ENCODE measurements at places on chromosomes 1 and 21. TPM values are rescaled to one million over a fixed set of nuclear protein-coding genes. Genes with fewer than 3 reads are reported as not detected.

- no peaks in the 10 kb centered on the region for H3K36me3 ChIP-seq
- no peak overlapping the region for H3K4me3 ChIP-seq
- no peak overlapping the region for H3K27ac ChIP-seq
- no peak for DNase-seq
- H3K27me3 ChIP-seq = no peaks in the 10 kb centered on the region
- no peaks in the 10 kb centered on the region for H3K4me1 ChIP-seq
Measured at GRCh38 chr1:25425098-25426085, 4.8 kb upstream of the RHCE start.

DNA sequence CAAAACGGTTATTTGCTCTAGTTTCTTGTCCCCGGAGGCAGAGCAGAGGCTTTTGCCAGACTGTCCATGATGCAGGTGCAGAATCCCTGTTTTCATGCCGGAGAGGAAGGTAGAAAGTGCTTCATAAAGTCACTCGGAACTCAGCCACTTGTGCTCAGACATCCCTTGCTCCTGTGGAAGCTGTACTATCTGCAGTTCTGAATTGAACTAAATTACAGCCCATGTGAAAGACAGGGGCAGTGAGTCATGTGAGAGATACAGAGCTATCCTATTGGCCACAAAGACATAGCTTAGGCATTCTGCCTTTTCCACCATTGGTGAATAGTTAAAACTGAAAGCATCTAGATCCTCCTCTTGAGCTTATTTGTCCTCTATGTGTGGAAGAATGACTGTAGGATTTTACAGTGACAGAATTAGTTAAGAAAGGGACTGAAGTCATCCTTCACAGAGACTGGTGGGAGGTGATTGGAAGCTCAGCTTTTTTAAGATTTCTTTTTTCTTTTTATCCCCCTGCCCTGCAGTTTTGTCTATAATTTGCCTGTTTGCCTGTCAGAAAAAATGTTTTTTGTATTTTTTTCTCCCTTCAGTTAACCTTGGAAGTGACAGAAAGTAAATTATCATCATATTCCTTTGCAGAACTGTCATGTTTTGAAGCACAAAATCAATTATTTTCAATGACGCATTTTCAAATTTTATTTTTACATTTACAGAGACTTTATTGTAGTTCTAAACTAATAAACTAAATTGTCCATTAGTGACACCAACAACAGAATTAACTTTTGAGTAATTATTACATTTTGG lies 298.6 kb downstream of the PTPRC start:
- H3K27me3 ChIP-seq = no peaks in the 10 kb centered on the region
- peak overlapping the region; percentile 94 for H3K27ac ChIP-seq
- H3K4me1 ChIP-seq = no peaks in the 10 kb centered on the region
- peak; percentile 97 for DNase-seq

GRCh38 chr1:98429965-98430443 lies 231.5 kb upstream of the SNX7 start:
- H3K27me3 ChIP-seq = no peaks in the 10 kb centered on the region
- no peak overlapping the region for H3K27ac ChIP-seq
- DNase-seq = peak; percentile 27
- H3K36me3 ChIP-seq = no peaks in the 10 kb centered on the region

GRCh38 chr1:17045634-17046333 lies 8.0 kb downstream of the SDHB start:
- no peak overlapping the region for H3K4me3 ChIP-seq
- H3K27ac ChIP-seq = no peak overlapping the region
- DNase-seq = no peak
- H3K36me3 ChIP-seq = peaks cover 40% of the 10 kb centered on the region
- no peaks in the 10 kb centered on the region for H3K27me3 ChIP-seq
- peaks cover 4% of the 10 kb centered on the region for H3K4me1 ChIP-seq

- no peak for DNase-seq
- no peak overlapping the region for H3K27ac ChIP-seq
- no peaks in the 10 kb centered on the region for H3K4me1 ChIP-seq
- no peaks in the 10 kb centered on the region for H3K36me3 ChIP-seq
Measured at GRCh38 chr1:86423473-86423872, 498 bp upstream of the CLCA2 start.

DNA sequence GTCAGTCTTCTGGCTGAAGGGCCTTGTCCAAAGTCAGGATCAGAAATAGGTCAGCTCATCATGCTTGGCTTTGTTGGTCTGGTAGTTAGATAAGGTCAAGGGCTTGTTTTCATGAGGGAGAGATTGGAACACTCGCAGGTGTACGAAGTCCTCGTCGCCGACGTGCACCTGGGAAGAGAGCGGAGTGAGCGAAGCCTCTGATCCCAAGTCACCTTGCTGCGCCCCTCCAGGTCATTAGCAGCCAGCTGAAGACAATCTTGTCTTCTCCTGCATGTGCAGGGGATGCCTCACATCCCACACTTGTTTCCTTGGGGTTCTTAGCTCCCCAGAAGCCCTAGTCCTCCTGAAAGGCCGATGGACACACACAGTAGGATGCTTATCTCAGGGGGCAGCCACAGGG lies 1.9 kb downstream of the CSTB start:
- peaks cover 38% of the 10 kb centered on the region for H3K36me3 ChIP-seq
- no peaks in the 10 kb centered on the region for H3K27me3 ChIP-seq
- peaks cover 29% of the 10 kb centered on the region for H3K4me1 ChIP-seq
- DNase-seq = no peak

- H3K4me1 ChIP-seq = peaks cover 13% of the 10 kb centered on the region
- no peak overlapping the region for H3K27ac ChIP-seq
- H3K4me3 ChIP-seq = peak overlapping the region; percentile 89
- H3K27me3 ChIP-seq = peaks cover 5% of the 10 kb centered on the region
Measured at GRCh38 chr1:45490121-45490625, 790 bp downstream of the TESK2 start.

Gene IQGAP3
- polyA plus RNA-seq = 6.8 TPM

Gene WNT3A
- polyA plus RNA-seq = not detected

Gene TFF1
- not detected for polyA plus RNA-seq

Gene LAMC1
- polyA plus RNA-seq = 69.9 TPM

Gene MYCL
- 13.2 TPM for polyA plus RNA-seq

Gene CAPN9
- 1.6 TPM for polyA plus RNA-seq

Gene TRIM58
- 14.4 TPM for polyA plus RNA-seq

Gene NPR1
- polyA plus RNA-seq = 1.6 TPM

Gene MYCBP
- 13.4 TPM for polyA plus RNA-seq
